DMS153 (cell line): ENCODE measurements at places on chromosomes 11 and 22.

GRCh38 chr11:43879789-43880639 lies 617 bp upstream of the ALKBH3 start:
- DNase-seq: no peak

DNA sequence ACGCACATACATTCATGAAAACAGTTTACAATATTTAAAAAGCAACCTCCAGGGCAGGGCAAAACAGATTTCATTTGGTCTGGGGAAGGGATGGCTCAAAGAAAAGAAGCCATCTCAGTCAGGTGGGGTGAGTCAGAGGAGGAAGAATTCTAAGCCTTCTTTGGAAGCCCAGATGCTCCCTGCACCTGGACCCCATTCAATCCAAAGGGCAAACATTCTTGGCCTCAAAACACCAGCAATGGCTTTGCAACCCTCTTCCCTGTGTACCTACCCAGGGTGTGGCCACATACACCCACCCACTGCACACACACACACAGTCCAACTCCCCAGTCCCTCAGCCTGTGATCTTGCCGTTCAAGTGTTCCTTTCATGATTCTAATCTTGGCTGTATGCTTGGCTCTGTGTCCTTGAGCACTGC lies 2.0 kb downstream of the KCNE3 start:
- DNase-seq: no peak

DNA sequence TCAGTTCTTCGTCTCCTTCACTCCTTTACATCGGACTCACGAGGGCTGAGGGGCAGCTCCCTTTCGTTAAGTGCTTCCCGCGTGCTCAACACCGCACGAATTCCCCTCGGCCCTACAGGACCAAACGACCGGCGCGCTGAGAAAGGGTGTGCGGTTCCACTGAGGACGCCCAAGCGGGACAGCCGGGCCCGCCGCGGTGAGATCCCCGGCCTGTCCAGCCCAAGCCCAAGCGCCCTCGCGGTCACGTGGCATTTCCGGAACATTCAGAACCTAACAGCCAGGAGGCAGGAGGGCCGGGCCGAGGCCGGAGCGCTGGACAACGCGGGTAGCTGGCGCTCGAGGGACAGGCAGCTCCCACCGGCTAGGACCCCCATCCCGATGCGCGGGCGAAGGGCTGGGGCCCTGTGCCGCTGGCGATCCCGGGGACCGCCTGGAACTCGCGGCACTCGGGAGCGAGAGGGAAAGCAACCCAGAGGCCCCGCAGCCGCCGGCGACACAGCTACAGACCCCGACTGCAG lies 737 bp upstream of the STIP1 start:
- peak; percentile 45 for DNase-seq

- no peak for DNase-seq
Observed at GRCh38 chr11:112715056-112715455, 246.2 kb upstream of the NCAM1 start.

- no peak for DNase-seq
Observed at GRCh38 chr22:19503869-19504268, 20.3 kb downstream of the CLDN5 start.

DNA sequence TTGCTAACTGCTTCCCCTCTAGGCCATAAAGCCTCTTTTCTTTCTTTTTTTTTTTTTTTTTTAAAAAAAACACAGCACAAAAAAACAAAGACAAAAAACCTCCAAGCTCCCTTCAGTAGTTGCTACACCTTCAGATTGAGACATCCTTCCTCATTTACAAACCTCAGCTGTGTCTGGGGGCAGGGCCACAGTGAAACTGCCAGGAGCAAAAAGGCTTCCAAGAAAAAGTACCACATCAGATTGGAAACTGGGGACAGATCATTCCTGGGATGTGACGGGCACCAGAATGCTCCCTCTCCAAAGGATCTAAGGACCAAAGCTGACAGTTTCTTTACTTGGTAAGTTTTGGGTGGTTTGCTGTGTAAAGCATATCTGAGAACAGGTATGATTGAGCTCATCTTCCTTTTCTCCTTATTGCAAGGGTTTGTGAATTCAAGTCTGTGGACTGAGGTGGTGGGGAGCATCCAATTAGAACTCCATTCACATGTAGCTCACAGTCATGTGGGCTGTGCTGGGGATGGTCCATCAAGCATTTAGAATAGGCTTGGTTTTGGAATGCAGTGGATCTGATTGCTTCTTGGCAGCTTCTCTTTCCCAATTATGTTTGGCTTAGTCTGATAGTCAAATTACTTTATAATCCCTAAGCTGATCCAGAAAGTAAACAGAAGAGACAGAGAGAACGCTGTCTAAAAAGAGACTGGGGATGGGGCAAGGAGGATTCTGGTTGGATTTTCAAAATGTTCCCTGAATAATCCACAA lies 705 bp downstream of the BBOX1 start:
- no peak for DNase-seq

- DNase-seq: peak; percentile 68
Observed at GRCh38 chr11:117819096-117820040, 5.2 kb downstream of the FXYD2 start.

DNA sequence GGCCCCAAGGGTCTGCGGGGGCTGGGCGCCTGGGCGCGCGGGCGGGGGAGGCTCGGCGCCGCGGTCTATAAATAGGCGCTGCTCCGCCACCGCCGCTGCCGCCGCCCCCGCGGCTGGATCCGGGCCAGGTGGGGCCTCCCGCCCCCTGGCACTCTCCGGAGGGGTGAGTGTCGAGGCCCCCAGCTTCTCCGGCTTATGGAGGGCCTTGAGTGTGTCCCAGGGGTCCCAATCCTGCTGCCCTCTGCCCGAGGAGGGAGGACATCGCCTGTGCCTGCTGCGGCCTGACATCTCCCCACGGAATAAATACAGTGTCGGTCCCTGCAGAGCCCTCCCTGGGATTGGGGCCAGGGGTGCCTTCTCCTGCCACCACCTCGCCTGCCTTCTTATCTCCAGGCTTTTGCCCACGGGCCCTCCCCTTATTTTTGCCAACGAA lies 4.3 kb upstream of the GP1BB start:
- DNase-seq: no peak

DNA sequence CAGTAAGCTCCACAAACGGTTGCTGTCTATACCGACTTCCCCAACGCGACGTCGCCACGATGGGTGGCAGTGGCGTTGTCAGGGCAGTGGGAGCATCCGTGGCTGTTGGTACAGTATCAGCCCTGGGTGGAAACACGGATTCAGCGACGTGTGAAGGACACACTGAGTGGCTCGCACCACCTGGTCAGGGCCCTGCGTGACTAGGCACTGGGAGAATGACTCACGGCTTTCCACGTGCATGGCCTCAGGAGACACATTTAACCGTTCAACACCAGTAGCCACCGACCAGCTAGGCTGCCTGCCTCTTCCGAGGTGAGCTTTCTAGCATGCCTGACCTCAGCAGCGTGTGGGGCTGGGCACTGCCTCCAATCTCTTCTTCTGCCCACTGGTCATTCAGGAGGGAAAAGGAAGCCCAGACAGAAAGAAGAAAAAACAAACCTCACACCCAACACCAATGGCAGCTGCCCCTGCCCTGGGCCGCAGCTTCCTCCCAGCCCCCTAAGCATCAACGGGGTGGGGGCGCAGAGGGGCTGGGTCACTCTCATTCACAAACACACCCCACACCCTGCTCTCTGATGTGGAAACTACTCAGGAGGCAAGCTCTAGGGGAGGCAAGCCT lies 59.0 kb downstream of the MYH9 start:
- DNase-seq: no peak

GRCh38 chr11:3873712-3874349 lies 18.4 kb downstream of the STIM1 start:
- no peak for DNase-seq

GRCh38 chr11:2165571-2165970 lies 4.6 kb upstream of the INS start:
- no peak for DNase-seq

- DNase-seq: no peak
Observed at GRCh38 chr11:75200051-75200450, 40.5 kb upstream of the TPBGL start.

DNA sequence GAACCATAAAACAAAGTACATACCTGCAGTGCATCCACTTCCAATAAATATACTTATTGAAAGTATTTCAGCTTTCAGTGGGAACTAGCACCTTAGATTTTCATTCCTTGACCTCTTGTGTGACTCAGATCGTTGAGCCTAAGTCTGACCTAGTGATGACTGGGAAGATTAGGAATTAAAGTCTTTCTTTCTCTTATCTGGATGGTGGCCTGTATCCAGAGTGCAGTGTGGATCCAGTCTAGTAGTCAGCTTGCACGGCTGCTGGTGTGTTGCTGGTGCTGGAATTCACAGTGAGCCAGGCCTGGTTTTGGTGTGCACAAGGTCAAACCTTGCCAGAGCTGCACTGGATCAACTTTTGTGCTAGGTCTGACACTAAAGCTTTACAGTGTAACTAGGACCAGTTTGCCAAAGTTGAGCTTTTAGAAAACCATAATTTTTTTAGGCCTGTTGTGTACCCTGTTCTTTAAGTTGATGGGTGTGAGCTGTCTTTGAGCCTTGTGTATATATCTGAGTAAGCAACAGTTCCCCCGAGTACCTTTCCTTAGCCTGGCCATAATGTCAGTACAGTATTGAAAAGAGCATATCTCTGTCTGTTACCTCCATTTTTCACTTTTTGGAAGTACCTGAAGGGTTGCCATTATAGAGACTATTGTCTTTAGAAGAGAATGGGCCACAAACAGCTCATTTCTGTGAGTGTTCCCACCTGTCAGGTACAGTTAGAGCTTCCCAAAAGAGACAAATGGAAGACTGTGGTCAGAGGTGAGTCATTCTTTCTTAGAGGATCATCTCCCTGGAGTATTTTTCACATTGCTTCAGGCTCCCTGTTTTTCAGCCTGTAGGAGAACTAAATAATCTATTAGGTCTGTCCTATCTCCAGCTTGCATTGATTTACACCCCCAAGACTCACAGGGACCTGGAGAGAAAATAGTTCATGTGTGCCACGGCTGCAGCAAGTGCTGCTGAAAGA lies 89.8 kb downstream of the ALX4 start:
- no peak for DNase-seq

DNA sequence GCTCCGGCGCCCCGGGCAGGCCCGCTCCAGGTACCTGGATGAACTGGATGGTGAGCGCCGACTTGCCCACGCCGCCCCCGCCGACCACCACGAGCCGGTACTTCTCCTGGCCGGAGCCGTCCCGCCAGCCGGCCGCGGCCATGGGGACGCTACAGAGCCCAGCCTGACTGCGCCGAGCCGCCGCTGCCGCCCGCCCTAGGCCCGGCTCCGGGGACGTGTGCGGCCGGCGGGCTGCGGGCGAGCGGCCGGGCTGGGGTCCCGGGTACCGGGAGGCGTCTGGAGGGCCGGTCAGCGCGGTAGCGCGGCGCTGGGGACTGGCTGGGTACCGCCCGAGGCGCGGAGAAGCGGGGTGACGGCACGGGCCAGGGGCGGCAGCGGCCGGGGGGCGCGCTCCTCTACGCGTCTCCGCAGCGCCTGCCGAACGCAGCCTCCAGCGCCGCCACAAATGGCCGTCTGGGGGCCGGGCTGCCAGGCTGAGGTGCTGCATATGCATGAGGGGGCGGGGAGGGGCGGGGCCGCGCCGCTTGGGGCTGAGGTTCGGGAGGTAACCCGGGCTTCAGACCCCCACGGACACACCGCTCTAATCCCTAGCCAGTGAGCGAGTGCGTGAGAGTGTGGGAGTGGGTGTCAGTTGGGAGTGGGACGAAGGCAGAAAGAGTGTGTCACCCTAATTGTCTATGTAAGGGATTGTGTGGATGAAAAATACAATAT lies at the start of gene RRAS2:
Gene RRAS2 (minus strand): TSS at position 455 of the 711 bp plus-strand sequence. CDS start 313 bp downstream, at position 142.
- peak; percentile 14 for DNase-seq

- DNase-seq: no peak
Observed at GRCh38 chr22:46465793-46466192, 71.6 kb downstream of the CELSR1 start.

GRCh38 chr11:10317151-10317755 lies 12.4 kb downstream of the ADM start:
- peak; percentile 68 for DNase-seq

DNA sequence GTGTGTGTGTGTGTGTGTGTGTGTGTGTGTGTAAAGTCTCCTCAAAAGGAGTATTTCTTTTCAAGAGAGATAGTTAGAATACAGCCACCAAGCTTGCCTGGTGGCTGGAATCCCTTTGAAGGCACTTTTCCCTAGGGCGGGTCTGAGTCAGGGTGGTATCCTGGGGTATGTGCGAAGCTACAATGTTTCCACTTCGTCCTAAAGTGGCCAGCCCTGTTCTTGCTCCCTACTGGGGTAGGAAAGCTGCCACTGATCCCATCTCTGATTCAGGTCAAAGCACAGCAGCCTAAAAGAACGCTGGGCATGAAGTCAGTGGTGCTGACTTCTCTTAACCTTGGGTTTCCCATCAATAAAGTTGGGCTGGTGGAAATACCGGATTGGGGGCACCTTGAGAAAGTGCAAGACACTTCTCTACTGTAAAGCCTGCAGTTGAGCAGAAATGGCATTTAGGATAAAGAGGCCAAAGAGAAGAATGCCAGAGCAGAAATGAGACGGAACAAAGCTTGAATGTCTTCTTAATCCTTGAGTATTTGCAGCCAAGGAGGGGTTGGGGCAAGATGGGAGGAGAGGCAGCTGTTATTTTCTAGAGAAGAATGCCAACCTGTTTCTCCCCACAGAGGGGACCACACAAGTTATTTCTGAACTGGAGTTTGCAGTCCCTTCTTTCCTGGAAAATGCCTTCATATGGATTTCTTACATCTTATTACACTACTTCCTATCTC lies 35.3 kb downstream of the ZNRF3 start:
- DNase-seq: no peak
